Thymus (tissue), 14 donors: ENCODE measurements at places on chromosomes 7 and 10. TPM values are rescaled to one million over a fixed set of nuclear protein-coding genes. Genes with fewer than 3 reads are reported as not detected.

GRCh38 chr7:77157446-77157845 is 35.0 kb downstream of the CCDC146 start:
- no peak for DNase-seq
- no peaks in the 10 kb centered on the region for H3K4me1 ChIP-seq
- H3K27me3 ChIP-seq = no peaks in the 10 kb centered on the region
- no peaks in the 10 kb centered on the region for H3K36me3 ChIP-seq

The RSPH10B2 gene
- total RNA-seq = 0.14 TPM

The WDR86 gene
- 5.0 TPM for total RNA-seq

DNA sequence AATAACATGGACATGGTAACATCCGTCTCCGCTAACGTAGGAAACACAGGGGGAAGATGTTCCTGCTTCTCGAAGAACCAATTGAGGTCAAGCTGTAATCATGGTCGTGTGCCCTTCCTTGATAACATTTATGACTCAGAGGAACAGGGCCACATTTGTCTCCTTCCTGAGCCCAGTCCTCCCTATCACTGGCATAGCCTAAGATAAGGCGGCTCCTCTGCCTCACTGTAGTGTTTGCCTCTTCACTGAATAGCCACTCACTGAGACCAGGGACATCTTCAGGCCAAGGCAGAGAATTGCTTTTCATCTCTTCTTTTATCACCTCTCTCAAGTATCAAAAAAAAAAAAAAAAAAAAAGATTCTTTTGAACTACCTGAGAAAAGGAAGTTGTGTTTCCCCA is 5.4 kb upstream of the GRM8 start:
- H3K27ac ChIP-seq = no peak overlapping the region
- H3K4me3 ChIP-seq = no peak overlapping the region
- peaks cover 1% of the 10 kb centered on the region for H3K4me1 ChIP-seq
- no peaks in the 10 kb centered on the region for H3K36me3 ChIP-seq
- DNase-seq = no peak
- peaks cover 22% of the 10 kb centered on the region for H3K27me3 ChIP-seq

The ADCY1 gene
- 0.38 TPM for total RNA-seq

GRCh38 chr10:98758463-98758862 is 311.7 kb upstream of the HPS1 start:
- H3K27ac ChIP-seq = no peak overlapping the region
- no peaks in the 10 kb centered on the region for H3K4me1 ChIP-seq
- DNase-seq = no peak
- no peaks in the 10 kb centered on the region for H3K36me3 ChIP-seq
- H3K27me3 ChIP-seq = no peaks in the 10 kb centered on the region

- no peaks in the 10 kb centered on the region for H3K27me3 ChIP-seq
- peaks cover 40% of the 10 kb centered on the region for H3K4me1 ChIP-seq
These were observed 130.8 kb downstream of the PRPF18 start for GRCh38 chr10:13717571-13717935.

DNA sequence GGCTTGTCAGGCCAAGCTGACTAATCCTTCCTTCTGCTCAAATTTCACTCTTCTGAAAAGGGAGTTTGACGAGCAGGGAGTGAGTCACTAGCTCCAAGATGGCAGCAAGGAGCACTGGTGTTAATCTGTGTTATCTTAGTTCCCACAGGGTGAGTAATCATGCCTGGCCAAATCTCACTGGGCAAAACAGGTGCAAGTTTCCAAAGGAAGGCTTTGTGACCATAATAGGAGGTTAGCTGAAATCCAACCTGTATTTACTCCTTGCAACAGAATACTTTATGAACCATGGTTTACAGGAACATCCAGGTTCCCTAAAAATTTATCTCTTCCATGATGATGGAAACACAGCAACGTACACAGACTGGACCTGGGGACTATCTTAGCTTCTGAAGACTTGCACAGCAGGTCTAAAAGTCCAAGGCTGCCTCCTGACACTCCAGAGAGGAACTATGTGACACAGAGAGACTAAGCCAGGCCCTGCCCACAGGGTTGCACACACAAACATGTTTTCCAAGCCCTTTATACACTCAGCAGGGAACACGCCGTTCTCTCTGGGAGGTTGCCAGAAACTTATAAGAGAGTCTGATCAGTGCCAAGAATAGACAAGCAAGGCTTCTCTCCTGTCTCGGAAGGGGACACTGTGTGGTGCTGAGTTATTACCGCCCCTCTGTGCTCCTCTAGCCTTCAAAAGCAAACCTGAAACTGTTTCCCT is 46.3 kb downstream of the PDK4 start:
- no peak for DNase-seq
- no peaks in the 10 kb centered on the region for H3K36me3 ChIP-seq
- H3K4me3 ChIP-seq = no peak overlapping the region
- no peaks in the 10 kb centered on the region for H3K27me3 ChIP-seq

The CHAT gene
- 0.09 TPM for total RNA-seq

- DNase-seq = no peak
- no peak overlapping the region for H3K4me3 ChIP-seq
- peaks cover 3% of the 10 kb centered on the region for H3K4me1 ChIP-seq
- H3K27me3 ChIP-seq = peaks cover 4% of the 10 kb centered on the region
- H3K36me3 ChIP-seq = no peaks in the 10 kb centered on the region
- no peak overlapping the region for H3K27ac ChIP-seq
These were observed 13.2 kb upstream of the LMBR1 start for GRCh38 chr7:156906200-156906649.

DNA sequence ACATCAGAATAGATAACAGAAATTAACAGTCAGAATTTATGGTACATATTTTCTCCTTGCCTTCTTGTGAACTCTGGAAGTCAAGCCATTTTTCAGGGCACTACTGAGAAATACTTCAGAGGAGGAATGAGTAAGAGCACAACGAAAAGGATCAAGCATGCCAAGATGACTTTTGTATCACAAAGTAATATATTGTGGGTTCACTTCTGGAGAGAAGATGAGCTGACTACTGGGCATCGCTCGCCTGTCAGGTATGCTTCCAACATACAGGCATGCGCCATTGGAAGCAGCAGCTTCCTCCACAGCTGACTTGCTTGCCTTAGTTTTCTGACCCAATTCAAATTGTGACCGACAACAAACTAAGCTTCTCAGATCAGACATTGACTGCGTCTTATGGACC is 137.3 kb downstream of the VTI1A start:
- no peaks in the 10 kb centered on the region for H3K4me1 ChIP-seq
- DNase-seq = no peak
- H3K27me3 ChIP-seq = no peaks in the 10 kb centered on the region
- H3K27ac ChIP-seq = no peak overlapping the region

DNA sequence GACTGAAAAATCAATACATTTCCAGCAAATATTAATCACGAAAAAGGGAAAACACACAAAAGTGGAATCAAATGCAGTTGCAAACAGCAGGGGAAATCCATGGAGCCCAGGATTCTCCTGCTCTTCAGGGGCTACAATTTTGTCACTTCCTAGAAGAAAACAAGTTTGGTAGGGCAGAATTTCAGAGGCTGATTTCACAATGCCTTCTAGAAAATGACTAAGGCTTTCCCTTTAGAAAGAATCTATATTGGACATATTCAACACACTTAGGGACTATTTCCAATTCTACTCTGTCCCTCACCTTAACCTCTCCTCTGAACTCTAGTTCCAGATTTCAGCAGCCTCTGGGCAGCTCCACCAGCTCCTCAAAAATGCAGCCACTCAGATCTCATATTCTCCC is 111.3 kb downstream of the HECTD2 start:
- no peaks in the 10 kb centered on the region for H3K4me1 ChIP-seq
- H3K36me3 ChIP-seq = no peaks in the 10 kb centered on the region
- H3K27me3 ChIP-seq = no peaks in the 10 kb centered on the region
- no peak overlapping the region for H3K27ac ChIP-seq
- H3K4me3 ChIP-seq = no peak overlapping the region
- no peak for DNase-seq

DNA sequence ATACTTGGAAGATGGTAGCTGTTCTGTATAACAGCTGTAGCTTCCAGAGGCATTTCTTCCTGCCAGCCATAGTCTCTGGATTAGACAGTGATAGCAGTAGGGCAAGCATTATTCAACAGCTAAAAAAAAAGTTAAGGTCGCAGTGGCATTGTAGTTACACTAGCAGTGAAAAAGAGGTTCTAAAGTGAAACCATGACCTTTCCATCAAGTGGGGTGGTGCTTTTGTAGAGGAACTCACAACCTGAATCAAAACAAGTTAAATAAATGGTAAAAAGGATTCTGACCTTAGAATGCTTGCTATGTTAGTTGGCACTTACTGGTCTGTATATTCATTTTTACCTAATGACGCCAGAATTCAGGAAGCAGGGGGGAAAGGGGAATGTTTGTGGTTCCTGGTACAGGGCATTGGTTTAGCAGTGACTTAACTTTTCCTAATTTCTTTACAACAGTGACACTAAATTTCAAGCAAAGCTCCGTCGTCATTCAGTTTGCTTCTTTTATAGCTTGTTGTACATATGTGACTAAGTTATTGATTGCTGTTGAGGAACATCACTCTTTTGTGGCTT is 55.0 kb downstream of the GBF1 start:
- no peaks in the 10 kb centered on the region for H3K27me3 ChIP-seq
- H3K36me3 ChIP-seq = no peaks in the 10 kb centered on the region
- H3K4me3 ChIP-seq = no peak overlapping the region
- H3K27ac ChIP-seq = peak overlapping the region; percentile 5
- peak; percentile 12 for DNase-seq
- no peaks in the 10 kb centered on the region for H3K4me1 ChIP-seq

The GRID2IP gene
- total RNA-seq = 0.28 TPM

GRCh38 chr10:128053356-128053755 is 72.9 kb downstream of the MKI67 start:
- no peaks in the 10 kb centered on the region for H3K27me3 ChIP-seq
- no peak overlapping the region for H3K27ac ChIP-seq
- DNase-seq = no peak
